ENCODE measurements at places on chromosomes 2 and 18.

DNA sequence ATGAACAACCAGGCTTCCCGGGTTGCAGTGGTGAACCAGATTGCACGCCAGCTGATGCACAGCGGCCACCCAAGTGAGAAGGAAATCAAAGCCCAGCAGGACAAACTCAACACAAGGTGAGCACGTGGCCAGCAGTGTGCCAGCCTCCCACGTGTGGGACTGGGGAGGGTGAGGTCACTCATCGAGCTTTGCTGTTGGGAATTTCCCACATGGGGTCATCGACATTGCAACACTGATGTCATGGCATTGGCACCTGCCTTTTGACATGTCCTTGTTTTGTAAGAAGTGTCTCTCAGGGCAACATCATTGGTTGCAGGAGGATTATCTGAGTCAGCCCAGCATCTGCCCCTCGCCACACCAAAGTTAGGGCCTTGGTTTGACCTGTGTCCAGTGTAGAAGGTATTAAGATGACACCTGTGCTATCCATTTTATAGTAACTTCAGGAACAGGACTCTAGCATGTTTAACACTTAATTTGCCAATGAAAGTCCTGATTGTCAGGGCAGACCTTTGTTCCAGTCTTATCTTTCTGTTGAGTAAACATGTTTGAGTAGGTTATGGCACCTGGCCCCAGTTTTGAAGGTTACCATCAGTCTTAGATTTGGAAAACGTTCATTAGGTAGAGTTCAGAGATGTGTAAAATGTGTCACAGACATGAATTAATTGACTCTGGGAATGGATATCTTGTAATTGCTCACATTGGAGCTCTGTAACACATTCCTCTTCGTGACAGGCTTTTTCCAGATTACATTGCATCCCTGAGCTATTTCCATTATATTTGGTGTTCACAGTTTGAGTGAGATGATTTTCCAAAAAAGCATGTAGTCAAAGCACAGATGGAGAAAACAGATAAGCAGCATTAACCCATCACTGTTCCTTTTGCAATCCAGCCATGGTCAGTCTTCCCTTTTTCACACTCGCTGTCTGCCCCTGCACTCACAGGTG is 93.3 kb upstream of the EML6 start:
- peak; percentile 22 for DNase-seq

DNA sequence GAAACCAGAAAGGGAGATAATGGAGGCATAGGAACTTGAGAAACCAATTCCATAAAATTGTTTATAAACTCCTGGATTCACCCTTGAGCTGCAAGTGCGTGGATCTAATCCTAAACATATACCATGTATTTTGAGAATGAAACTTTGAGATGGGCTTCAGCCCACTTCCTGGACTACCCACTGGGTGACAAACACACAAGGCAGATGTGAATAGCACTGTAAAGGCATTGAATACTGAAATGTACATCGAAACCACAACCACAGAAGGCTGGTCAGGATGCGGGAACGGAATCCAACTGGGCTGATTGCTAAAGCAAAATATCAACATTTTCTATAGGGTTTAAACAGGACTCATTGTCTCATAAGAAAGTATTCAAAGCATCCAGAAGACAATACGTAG is 228.5 kb upstream of the ZEB2 start:
- DNase-seq: no peak

DNA sequence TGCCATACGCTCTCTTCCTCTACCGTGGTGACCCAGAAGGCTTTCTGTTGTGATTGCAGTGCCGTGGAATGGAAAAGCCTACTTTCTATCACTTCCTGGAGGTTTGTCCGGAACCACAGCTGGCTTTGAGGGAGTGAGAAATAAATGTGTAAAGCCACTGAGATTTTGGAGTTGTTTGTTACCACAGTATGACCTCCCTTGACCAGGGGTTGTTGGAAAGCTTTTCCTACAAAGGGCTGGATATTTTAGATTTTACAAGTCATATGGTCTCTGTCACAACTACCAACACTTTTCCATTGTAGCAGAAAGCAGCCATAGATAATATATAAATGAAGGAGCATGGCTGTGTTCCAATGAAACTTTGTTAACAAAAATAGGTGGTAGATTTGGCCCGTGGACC is 70.3 kb downstream of the VAPA start:
- no peak for DNase-seq

DNA sequence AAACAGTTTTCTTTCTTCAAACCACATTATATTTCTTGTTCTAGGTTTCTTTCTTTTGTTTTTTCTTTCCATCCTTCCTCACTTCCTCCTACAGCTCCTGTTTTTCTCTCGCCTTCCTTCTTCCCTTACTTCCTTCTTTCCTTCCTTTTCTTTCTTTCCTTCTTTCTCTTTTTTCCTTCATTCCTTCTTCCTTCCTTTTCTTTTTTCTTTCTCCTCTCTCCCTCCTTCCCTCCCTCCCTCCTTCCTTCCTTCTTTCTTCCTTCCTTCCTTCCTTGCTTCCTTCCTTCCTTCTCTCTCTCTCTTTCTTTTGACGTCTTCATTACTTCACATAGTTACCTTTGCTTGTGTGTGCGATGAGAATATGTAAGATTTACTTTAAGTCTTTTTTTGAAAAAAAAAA is 470.0 kb upstream of the FSIP2 start:
- DNase-seq: no peak

DNA sequence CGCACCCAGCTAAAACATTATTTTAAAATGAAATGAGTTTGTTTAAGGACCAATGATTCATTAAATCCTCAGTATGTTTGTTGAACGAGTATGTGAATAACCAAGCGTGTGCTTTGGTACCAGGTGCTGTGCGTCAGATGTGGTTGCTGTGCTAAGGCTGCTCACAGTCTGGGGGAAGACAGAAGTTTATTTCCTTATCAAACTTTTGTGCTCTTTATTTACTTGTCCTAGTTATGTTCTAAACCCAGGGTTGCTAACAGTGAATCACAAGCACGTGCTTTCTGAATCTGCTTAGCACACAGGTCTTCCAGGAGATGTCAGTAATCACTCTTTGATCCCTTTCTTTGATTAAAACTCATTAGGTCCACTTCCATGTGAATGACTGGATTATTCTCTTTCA is 37.0 kb downstream of the RAPGEF4 start:
- no peak for DNase-seq

DNA sequence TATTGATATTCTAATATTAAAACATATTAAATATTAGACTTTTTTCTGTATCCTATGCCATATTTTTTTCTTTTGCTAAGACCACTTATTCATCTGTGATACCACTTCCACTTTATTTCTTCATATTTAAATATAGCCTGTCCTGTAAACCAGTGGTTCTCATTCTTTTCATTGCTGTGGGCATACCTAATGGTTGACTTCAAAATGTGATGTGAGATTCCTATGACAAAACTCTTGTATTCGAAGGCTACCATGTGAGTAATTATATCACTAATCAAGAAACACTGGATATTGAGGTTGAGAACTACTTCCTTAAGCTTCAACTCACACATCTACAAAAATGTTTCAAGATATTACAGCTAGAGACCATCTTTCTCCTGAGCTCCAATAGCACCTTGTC is 3.6 kb downstream of the SCRN3 start:
- DNase-seq: no peak

DNA sequence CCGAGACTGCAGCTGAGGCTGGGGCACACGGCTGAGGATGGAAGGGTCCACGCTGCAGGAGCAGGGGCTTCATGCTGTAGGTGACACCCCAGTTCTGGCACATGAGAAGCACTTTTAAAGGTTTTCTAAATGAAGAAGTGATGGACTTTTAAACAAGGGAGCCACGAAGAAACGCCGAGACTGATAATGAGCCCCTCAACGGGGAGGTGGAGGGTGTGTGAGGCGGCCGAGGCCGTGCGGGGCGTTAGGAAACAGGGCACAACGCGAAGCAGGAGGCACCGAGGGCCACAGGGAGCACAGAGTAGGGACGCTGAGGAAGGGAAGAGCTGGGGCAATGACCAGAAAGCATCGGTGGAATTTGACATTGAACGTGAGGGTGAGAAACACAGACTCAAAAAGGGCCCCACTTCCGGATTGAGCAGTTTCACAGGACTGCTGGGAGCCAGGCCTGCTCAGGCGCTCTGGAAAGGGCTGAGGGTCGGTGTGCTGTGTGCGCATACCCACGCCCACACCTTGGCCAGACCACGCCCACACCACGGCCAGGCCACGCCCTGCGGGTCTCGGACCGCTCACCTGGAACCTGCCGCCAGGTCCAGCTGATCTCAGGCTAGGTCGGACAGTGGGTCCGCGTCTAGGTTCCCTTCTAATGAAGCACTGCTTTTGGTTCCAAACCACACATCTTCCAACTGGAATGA is 115.7 kb downstream of the GYPC start:
- DNase-seq: no peak

- DNase-seq: no peak
Measured at GRCh38 chr18:47931718-47932103, 1.3 kb upstream of the SMAD2 start.

- DNase-seq: no peak
Measured at GRCh38 chr18:62493033-62493862, 29.6 kb upstream of the ZCCHC2 start.

GRCh38 chr2:107511970-107512789 is 314.5 kb upstream of the RGPD4 start:
- DNase-seq: no peak

GRCh38 chr2:66569974-66570373 is 135.0 kb downstream of the MEIS1 start:
- DNase-seq: no peak

Measured in stimulated activated CD4-positive, alpha-beta T cell treated with anti-CD3 and anti-CD28 coated beads, Interleukin-12 subunit alpha, Interleukin-12 subunit beta, amount 100 ng/mL, for 48 hours (primary cell).